ENCODE measurements at places on chromosomes 7 and 10.
A peak's percentile ranks its signal among the peaks of the same experiment; 100 is the strongest.

DNA sequence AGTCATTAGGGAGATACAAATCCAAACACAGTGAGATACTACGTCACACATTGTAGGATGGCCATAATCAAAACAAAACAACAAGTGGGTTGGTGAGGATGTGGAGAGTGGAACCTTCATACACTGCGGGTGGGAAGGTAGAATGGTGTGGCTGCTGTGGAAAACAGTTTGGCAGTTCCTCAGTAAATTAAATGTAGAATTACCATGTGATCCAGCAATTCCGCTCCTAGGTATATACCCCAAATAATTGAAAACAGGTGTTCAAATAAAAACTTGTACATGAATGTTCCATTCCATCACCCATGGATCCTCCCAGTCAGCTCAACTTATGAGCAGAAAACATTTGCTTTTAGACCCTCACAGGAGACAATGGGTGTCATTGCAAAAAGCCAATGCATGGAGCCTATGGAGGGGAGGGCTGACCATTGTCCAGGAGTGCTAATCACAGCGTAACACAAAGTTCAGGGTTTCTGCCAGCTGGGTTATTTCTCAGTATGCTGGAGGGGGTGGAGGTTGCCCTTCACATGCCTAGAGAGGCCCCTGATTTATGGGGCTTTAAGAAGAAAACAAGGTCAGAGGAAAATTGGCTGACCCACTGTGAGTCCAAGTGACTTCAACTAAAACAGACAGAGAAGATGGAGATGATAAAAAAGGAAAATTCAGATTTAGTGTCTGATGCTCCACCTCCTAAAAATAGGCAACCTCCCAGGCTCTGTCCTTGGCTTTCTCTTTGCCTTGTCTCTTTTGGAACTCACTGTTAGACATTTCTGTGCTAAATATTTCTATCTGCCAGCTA, 124.1 kb downstream of the WDR11 start:
- no peak for DNase-seq

DNA sequence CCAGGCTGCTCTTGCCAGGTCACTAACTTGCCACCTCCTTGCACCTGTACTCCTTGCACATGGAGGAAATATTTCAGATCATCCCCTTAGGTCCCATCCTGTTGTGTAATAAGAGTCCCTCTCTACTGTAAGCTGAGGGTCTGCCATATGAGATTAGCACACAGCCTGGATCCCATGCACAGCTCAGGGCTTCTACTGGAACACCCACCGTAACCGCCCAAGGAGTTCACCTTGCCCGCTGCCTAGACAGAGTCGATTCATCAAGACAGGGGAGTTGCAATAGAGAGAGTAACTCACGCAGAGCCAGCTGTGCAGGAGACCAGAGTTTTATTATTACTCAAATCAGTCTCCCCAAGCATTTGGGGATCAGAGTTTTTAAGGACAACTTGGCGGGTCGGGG, 694.4 kb upstream of the C7orf33 start:
- DNase-seq = no peak

DNA sequence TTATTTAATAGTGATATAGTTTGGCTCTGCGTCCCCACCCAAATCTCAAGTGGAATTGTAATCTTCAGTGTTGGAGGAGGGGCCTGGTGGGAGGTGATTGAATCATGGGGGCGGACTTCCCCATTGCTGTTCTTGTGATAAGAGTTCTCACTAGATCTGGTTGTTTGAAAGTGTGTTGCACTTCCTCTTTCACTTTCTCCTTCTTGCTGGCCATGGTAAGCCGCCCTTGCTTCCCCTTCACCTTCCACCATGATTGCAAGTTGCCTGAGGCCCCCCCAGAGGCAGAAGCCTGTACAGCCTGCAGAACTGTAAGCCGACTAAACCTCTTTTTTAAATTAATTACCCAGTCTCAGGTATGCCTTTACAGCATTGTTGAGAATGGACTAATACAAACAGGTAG, 101.4 kb downstream of the MTPAP start:
- no peak for DNase-seq

DNA sequence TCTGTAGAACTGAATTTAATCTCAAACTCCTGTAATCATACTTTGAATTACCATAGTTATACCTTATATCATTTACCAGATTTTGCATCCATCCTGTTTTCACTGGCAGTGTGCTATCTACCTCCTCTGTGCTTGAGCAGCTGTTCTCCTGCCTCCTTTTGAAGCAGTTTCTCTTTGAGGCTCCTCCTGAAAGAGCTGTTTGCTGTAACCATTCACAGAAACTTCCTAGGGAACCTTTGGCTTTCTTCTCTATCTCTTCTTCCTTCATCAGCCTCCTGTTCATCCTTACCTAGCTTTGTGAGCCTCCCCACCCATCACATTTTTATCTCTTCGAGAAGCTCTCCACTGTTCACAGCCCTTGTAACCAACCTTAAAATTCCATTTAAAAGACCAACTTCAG, 108.2 kb downstream of the AASS start:
- DNase-seq = no peak

GRCh38 chr7:25360451-25360850, 132.2 kb upstream of the NPVF start:
- DNase-seq = no peak

- no peak for DNase-seq
Measured at GRCh38 chr7:77757589-77757988, 40.6 kb downstream of the TMEM60 start.

DNA sequence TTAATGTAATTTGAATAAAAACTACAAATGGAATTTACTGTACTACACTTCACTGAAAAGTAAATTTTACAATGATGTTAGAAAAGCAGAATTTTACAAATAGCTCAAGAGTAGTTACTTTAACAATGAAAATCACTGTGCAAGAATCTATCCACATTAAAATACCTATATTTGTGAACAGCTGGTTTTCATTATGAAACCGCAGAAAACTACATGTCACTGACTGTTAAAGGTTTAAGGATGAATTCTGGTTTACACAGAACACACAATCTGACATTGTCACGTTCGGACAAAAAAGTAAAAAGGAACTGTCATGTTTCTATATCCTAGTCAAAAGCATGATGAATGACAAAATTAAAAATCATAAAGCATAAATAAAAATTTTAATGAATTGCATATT, 415.3 kb upstream of the PRKCQ start:
- DNase-seq = no peak

- peak; percentile 22 for DNase-seq
Measured at GRCh38 chr10:22340329-22341189, 4.7 kb upstream of the SPAG6 start.

DNA sequence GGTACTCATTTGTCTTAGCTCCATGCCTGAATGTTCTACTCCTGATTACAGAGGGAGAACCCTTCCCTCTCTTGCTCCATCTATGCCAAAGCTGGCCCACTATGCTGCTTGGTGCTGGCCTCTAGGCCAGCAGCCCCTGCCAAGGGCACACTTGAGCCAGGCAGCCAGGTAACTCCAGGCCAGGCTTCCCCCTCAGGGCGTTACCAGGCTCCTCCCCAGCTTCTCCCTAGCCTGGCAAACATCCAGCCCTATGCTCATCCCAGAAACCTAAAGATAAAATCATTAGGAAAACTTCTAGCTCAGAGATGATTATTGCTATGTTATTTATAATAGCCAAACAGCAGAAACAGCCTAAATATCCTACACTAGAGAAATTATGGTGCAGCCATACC, 103.7 kb downstream of the KCNMA1 start:
- DNase-seq = no peak

DNA sequence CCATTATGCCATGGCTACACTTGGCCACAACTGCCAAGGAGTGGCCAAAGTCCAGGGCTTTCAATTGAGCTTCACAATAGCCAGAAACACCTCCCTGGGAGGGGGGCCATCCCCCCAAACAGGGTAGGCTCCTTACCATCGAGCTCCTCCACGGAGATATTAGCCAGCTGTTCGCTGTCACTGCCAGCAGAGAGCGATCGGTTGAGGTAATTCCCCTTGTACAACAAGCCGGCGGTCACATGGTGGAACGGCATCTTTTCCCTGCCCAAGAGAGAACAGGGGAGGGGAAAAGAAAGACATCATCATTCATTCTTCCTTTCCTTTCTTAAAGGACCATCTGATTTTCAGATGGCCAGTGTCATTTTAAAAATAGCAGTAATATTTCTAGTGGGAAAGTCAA, 133.6 kb downstream of the CALN1 start:
- DNase-seq = no peak

GRCh38 chr7:155295511-155295910, 2.2 kb upstream of the INSIG1 start:
- no peak for DNase-seq

DNA sequence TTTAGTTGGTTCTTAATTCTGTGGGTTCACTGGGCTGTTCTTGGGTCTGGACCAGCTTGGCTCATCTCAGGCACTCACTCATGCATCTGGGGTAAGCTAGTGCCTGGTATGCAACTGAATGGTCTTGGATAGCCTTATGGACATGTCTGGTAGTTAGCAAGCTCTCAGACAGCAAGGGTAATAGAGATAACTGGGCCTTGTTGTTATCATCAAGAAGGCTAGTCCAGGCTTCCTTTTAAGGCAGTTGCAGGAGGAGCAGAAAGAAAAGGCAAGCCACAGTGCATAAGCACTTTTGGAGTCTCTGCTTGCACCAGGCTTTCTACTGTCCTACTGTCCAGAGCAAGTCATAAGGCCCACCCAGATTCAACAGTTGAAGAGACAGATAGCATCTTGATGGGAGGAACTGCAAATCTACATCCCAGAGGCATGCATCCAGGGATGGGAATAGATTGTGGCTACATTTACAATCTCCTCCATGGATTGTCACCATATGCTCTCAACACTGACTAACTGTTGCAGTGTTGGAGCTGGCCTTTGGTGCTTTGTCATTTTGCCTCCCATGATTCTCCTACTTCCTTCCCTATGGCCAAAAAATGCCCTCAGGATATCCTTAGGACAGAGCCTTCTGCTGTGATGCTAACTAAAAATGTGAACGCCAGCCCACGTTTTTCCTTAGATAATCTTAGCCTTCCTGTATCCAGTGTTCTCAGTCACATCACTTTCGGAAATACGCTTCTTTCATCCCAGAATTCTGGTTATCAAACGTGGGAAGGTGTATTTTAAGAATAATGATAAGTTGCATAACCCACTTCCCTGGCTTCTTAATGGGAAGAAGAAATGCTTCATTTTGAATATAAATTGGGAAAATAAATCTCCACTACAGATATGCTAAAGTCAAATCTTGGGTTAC, 3.6 kb downstream of the GIMAP4 start:
- no peak for DNase-seq

DNA sequence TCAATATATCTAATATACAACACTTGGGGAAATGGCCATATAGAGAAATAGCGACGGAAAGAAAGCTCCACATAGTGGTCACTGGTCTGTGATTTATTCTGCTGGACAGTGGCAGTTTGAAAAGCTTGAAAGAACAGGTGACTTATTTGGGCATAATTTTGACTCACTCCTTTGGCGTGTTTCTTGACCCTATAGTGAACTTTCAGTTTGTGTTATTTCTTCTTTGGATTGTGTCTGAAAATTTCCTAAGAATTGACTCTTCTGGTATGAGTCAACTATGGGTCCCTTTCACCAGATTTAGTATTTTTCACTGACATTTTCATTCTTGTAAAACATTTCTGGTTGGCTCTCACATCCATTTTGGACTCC, 25.8 kb upstream of the IMMP2L start:
- no peak for DNase-seq

- no peak for DNase-seq
Measured at GRCh38 chr7:22182149-22182548, 174.8 kb downstream of the RAPGEF5 start.

- no peak for DNase-seq
Measured at GRCh38 chr10:44956717-44957706, 2.6 kb upstream of the RASSF4 start.

- DNase-seq = no peak
Measured at GRCh38 chr7:155209478-155210319, 88.0 kb upstream of the INSIG1 start.

DNA sequence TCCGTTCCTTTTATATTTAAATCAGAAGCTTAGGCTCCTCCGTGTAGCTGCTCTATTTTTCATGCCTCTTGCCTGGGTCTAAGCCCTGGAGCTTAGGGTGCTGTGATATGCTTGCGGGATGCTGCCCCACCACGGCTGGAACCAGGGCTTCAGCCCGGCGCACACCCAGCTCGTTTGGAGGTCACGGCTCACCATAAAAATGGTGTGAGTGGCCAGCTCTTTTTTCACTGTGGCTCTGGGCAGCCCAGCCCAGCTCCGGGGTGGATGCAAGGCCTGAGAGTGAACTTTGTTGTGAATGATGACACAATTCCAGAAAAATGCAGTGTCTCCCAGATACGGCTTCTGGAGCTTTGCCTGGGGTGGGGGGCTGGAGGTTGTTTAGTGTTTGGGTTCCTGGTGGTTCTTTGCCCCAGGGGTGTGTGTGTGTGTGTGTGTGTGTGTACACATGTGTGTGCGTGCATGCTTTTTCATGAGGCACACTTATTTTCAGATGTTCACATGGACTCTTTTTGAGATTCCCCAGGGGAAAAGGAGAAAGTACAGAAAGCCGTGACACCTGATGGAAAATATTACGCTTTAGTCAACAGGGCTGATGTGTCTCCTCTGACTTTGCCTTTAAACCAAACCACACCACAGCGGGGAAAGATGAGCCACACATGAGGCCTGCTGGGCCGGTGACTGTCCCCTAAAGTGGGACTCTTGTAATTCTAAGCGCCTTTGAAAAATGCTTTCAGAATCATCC, 46.2 kb downstream of the GRK5 start:
- no peak for DNase-seq

- DNase-seq = no peak
Measured at GRCh38 chr7:2451171-2452073, 24.8 kb downstream of the GRIFIN start.

DNA sequence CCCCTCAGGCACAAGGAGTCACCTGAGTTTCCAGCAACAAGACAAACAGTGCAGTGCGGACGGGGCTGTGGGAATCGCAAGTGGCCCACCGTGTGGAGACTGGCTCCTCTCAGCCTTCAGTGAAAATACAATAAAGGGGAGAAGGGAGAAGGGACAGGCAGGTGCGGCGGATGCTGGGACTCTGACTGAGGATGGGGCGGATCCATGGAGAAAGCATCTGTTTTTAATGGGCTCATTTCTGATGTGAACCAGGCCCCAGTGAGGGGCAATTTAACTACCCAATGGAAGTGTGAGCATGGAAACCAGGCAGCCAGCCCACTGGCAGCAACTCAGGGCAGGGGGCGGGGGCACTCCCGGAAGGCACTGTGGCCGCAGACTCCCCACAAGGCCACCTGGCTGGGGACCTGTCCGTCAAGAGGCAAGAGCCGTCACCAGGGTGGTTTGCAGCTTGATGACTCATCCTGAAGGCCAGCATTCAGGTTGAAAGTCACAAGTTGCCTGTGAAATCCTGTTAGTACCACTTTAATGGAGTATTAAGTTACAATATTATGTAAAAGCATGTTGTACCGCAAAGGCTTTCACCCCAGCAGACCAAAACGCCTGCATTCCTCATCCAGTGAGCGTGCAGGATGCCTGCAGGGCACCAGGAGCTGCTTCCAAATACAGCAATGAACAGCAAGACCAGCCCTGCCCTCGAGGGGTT, 476.4 kb downstream of the PTPRN2 start:
- DNase-seq = no peak

DNA sequence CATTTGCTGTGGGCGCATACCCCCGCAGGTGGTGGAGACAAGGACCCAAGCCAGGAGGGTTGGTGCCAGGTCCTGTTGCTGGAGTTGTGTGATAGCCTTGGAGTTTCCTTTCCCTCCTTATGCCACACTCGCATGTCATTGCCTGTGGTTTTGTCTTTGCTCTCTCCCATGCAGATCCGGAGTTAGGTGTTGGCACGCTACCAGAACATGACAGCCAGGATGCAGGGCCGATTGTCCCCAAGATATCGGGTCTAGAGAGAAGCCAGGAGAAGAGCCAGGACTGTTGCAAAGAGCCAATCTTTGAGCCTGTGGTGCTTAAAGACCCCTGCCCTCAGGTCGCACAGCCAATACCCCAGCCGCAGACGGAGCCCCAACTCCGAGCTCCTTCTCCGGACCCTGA, 369.2 kb upstream of the GALNT17 start:
- DNase-seq = no peak

All from cortex of kidney (tissue), 1 donor.